ENCODE measurements at places on chromosomes 7 and 10.
A peak's percentile ranks its signal among the peaks of the same experiment; 100 is the strongest.

DNA sequence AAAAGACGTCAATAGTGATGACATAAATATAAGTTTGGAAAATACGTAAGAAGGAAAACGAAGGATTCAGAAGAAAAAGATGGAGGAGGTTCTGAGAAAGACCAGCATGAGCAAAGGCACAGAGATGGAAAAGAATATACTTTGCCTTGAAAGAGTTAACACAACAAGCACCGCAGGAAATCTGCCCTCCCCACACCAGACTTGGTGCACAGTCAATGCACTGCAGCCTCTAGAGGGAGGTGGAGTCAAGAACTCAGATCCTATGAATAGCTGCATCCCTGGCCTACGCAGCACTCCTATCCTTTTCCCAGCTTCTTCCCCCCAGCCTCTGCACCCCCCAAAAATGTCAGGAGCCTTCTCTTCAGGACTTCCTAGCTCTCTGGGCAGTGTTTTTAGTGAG lies 1370.6 kb upstream of the LRRTM3 start:
- no peak for DNase-seq

DNA sequence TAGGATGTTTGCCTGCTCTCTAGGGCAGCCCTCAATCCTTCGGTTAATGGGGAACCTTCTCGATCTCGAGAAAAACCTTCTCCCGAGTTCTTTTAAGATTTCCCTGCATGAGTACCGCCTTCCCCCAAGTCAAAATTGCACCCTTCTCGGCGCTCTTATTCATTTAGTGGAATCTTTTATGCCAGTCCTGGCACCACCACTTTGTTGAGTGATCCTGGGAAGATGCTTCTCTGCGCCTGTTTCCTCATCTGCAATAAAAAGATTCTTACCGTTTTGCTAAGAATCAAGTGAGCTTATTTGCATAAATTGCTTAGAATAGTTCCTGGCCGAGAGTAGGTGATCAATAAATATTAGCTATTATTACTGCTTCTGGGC lies 697 bp downstream of the ARPC1A start:
- no peak for DNase-seq

DNA sequence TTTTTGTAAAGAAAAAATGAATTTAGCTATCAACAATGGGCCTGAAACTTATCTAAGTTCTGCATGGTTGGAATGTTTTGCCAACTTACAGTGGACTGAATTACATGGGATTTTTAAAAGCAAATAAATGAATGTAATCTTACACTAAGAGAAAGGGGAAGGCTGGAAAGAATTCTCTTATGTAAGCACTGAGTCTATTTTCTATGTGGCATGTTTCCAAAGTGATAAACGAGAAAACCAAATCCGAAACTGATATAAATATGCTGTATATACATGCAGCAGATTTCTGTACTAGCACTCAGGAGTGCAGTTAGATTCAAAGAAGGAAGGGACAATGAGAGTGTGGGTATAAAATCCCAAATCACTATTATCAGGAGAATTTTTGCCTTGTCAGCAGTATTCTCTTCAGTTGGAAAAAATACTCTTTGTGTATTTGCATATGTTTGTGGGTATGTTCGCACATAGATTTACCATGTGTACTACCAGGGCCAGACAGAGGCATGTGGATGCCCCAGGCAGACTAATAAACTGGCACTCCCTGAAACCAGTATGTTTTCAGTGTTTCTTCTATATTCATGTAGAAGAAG lies 334.3 kb upstream of the SEMA3D start:
- DNase-seq, result no peak

- no peak for DNase-seq
These were observed 19.7 kb upstream of the BNIP3 start for GRCh38 chr10:132001238-132001972.

DNA sequence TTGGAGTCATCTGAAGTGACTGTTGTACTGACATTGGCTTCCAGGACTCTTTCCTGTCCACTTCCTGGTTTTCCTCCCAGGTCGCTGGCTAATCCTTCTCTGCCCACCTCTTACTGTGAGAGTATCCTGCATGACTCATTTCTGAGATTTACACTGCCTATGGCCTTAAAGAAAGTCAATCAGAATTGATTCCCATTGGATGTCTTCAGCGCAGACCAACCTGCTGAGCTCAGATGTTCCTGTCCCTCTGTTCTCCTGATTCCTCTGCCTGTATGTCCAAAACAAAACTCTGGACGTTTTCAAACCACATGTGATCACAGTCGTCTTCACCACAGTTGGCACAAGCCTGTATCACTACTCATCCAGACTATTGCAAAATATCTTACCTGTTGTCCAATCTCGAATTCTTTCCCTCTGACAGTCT lies 262.1 kb downstream of the CREB5 start:
- DNase-seq, result no peak

DNA sequence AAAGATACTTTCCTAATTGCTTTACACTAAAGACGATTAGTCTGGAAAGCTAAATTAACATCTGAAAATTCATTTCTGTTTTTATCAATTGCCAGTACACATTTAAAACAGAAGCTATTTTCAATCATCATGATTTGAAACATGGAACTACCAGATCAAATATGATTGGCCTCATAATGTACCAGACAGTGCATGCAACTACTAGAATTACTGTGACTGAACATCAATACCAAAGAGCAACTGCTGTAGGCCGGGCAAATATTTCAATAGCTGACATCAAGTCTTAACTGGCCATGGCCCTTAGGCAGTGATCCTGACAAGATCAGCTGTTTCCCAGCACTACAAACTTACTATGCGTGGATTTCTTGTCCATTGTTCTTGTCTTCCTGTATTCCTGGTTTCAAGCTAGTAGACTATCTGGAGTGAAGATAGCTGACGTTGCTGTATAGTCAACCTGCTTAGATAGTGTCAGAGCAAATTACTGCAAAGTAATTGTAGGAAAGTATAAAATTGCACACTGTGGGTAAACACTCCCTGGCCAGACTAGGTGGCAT lies 21.7 kb upstream of the WNT16 start:
- no peak for DNase-seq

- DNase-seq, result no peak
These were observed 34.0 kb upstream of the SFTPD start for GRCh38 chr10:79982861-79983260.

DNA sequence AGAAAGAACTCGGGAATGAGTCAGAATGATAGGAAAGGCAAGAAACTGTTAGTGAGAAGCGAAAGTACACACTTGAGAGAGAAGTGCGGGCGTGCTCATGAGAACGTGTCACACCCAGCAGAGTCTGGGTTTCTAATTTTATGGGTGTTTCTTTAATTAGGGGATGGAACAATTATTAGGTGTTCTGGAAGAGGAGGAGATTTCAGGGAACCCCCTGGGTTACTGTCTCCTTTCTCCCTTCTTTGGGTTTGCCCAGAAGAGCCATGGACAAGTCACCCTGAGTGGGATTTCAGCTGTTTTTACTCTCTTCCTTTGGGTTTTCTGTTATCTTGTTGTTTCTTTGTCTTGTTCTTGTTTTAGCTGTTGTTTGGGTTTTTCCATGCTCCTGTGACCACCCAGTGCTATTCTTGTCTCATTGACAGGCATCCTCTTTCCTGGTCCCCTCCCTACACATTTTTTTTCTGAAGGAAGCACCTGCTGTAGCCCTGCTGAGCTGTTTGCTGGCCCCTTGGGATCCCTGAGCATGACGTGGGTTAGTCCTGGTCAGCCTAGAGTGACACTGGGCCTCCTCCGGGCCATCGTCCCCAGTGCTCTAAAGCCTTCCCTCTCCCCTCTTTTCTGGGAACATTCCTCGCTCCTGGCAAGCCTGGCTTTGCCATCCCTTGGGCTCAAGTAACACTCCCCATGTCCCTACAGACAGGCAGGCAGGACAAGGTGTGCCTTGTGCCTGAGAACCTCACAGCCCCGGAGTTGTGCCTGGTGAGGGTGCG lies 3.5 kb downstream of the SH2D4B start:
- DNase-seq, result no peak

DNA sequence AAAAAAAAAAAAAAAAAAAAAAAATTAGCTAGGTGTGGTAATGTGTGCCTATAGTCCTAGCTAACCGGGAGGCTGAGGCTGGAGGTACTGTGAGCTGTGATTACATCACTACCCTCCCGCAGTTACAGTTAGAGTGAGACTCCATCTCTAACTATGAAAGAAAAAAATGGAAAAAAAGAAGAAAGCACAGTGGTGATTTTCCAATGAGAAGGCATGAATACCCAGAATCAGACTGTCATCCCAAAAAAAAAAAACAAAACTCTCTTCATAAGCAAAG lies 269.9 kb upstream of the MKLN1 start:
- peak; percentile 37 for DNase-seq

DNA sequence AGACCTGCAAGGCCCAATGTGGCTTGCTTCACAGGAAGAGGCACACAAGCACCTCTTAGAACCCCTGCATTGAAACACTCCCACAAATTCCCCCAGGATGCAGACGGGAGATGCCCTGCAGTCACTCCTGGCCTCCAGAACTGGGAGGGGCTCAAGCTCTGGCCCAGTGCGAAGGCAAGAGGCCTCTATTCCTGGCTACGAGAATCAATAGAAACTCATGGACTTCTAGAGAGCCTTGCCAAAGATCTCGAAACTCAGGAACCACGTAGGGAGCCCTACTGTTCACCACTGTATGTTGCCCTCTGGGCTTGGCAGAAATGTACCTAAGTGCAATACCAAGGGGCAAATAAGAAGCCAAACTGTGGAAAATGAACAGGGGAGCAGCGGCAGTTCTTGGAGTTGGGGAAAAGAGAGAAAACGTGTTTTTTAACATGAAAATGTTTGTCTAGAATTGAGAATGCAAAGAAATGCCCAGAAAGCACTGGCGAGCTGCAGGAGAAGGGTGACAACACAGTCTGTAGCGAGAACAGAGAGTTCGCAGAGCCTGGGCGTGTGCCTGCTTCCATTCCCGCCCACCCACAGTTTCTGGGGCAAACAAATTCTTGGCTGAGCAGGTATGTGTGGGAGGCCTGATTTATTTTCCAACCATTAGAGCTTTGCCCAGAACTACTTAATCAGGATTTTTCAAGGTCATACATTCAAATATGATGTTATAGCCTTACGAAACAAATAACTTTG lies 260.5 kb upstream of the KLF14 start:
- peak; percentile 46 for DNase-seq

DNA sequence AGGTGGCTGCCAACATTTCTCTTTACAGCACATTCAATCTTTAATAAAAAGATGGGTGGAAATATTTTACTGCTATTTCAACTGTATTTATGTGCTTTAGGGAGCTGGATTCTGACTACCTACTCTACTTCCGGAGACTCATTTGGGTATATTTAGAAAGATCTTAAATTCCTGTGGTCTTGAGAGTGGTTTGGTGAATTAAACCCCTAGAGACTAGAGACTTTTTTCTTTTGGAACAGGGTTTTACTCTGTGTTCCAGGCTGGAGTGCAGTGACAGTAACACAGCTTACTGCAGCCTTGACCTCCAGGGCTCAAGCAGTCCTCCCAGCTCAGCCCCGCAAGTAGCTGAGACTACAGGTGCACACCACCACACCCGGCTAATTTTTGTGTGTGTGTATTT lies 79.0 kb upstream of the HABP2 start:
- no peak for DNase-seq

- DNase-seq, result no peak
These were observed 1.2 kb upstream of the COL1A2 start for GRCh38 chr7:94393246-94394108.

Measured in activated CD4-positive, alpha-beta T cell treated with anti-CD3 and anti-CD28 coated beads for 4 hours (primary cell).